Stimulated activated CD4-positive, alpha-beta T cell treated with anti-CD3 and anti-CD28 coated beads, Interleukin-12 subunit alpha, Interleukin-12 subunit beta, amount 100 ng/mL, for 4 hours (primary cell): ENCODE measurements at places on chromosomes 13 and 19.

DNA sequence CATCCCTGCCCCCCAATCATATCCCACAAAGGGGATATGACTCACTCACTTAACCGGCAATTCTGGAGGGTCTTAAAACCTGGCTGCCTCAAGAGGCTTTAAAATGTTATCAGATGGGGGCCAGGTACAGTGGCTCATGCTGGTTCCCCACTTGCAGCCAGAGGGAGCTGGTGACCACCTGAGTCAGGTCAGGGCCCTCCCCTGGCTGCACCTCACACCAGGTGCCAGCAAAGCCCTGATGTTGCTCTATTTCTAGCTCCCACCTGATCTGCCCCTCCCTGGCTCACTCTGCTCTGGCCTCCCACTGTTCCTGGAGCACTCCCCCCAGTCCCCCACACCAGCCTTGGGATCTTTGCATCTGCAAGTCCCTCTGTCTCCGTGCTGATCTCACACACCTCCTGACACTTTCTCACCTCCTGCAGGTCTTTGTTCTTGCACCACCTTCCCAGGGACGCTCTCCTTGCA, 14.2 kb downstream of the HPN start:
- no peak for DNase-seq

- no peak for DNase-seq
Observed at GRCh38 chr13:31442571-31442970, 242.8 kb downstream of the B3GLCT start.

- DNase-seq = no peak
Observed at GRCh38 chr13:84605927-84606326, 723.7 kb upstream of the SLITRK1 start.

DNA sequence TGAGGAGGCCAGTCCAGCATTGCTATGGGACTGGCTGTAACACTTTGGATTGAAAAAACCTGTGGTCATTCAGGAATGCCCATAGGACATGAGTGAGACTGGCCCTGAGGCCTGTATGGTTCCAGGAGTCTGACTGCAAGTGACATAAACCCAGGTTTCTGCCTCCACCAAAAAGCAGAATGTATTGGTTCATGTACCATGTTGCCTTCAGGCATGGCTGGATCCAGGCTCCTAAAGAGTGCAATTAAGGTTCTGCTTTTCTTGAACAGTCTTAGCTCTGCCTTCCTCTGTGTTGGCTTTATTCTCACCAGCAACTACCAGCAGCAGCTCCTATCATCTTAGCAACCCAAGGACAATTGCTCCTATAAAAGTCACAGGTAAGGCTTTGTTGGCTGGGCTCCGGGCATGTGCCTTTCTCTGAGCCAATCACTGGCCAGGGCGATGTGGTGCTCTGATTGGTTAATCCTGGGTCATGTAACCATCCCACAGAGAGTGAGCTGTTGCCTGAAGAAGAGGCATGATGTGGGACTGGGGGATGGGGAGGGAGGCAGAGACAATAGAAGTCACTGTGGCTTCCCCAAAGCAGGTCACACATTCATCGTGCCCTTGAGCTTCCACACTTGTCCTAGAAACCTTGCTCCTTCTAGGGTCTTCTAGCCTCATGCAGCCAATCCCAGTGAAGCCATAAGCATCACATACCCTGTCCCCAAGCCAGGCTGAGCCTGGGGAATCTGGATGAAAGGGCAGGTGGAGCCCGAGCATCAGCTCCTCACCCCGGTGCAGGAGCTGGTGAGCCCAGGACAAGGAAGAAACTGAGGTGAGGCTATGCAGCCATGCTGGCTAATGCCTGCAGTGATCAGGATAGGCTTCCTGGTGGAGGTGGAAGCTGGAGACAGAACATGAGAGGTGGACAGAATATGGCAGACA, 123.9 kb downstream of the URI1 start:
- DNase-seq = no peak

DNA sequence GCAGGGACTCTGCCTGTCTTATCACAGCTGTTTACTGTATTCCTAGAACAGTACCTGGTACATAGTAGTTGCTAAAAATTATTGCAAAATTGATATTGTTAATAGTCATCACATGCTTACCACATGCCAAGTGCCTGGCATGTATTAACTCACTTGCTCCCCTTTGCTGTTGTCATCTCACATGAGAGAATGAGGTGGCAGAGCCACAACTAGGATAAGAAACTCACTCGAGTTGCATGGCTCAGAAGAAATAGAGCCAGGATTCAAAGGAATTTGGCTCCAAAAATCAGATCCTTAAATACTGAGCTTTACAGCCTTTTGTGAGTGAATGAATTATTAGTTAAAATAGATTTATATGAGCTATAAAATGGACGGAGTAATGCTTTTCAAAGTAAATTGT, 42.6 kb downstream of the B3GLCT start:
- DNase-seq = no peak

- no peak for DNase-seq
Observed at GRCh38 chr13:50531917-50532899, 311.3 kb downstream of the DLEU7 start.

GRCh38 chr13:32447894-32448623, 20.1 kb upstream of the N4BP2L1 start:
- DNase-seq = no peak

- DNase-seq = no peak
Observed at GRCh38 chr19:35845215-35846037, 6.9 kb downstream of the NPHS1 start.

- no peak for DNase-seq
Observed at GRCh38 chr13:98215508-98215907, 38.4 kb upstream of the RNF113B start.

GRCh38 chr13:59721926-59722910, 441.5 kb downstream of the DIAPH3 start:
- no peak for DNase-seq

DNA sequence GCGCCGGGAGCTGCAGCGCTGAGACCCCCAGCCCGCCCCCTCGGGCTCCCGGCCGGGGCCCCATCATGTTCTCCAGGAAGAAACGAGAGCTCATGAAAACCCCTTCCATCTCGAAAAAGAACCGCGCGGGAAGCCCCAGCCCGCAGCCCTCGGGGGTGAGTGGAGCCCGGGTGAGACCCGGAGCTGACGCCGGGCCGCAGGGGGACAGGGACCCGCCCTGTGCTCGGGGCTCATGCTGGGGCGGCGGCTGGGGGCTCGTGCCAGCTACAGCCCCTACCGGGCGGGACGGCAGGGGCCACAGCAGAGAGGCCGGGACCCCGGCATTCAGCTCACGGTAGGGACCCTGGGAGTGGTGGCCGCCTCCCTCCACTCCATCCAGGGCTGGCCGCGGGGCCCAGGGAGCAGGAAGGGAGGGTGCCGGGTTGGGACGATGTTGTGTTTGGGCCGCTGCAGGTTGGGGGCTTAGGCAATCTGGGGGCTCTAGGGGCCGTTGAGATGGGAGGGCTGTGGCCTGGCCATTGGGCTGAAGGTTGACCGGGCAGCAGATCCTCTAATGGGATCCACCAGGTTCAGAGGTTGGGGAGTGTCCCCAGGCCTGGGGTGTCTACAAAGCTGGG, 482 bp downstream of the ARHGAP45 start:
- DNase-seq = peak; percentile 55

DNA sequence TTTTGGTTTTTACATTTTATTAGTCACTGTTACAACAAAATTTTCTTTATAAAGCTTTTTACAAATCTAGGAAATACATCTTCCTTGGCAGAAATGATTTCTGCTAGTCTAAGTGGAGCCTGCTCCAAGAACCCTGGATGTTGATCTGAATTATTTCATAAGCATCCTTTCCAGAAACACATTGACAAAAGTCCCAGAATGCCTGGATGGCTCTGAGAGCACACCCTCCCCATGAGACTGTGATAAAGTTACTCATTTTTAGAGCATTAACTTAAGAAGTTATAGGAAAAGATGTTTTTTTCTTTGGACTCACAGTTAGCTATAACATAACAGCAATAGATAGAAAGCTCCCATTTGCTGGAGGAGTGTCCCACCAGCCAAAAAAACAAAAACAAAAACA, 559.6 kb upstream of the SPRY2 start:
- no peak for DNase-seq

GRCh38 chr19:44745341-44745831, 3.1 kb upstream of the BCL3 start:
- DNase-seq = no peak

- DNase-seq = no peak
Observed at GRCh38 chr19:33192010-33192409, 2.1 kb upstream of the LRP3 start.

DNA sequence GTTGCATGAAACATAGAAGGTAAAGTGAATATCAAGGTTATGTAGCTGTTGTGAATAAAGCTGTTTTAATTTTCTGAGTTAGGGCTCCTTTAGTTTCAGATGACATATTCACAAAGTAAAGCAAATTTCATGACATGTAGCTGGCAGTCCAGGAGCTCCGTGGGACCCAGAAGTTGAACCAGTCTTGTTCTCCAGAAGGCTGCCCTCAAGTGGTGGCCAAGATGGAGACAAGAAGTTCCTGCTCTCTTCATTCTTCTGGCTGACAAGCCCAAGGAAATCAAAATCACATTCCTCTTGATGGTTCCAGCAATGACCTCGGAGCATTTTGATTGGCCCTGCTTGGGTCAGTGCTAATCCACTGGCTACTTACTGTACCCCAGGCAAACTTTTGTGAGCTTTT, 128.7 kb downstream of the LIG4 start:
- no peak for DNase-seq

GRCh38 chr19:58003174-58003828, 681 bp upstream of the ZNF606 start:
- DNase-seq = peak; percentile 3

GRCh38 chr19:35249146-35249847, 495 bp downstream of the LSR start:
- DNase-seq = no peak

DNA sequence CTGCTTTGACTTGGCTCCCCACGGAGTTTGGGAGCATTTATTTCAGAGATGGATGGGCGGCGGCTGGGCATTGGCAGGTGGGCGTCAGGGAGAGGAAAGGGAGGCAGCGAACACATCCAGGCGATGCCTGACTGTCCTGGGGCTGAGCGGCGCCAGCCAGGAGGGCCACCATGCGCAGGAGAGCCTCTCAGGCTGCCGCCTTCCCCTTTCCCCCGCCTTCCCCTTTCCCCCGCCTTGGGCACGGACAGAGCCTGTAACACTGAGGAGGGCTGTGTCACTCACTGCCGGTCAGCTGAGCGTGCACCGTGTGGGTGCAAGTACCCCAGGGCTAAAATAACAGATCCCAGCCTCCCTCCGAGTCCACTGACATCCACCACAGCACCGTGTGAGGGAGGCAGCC, 11.4 kb downstream of the MCF2L start:
- DNase-seq = no peak

GRCh38 chr13:100725472-100725871, 50.9 kb upstream of the TMTC4 start:
- no peak for DNase-seq

DNA sequence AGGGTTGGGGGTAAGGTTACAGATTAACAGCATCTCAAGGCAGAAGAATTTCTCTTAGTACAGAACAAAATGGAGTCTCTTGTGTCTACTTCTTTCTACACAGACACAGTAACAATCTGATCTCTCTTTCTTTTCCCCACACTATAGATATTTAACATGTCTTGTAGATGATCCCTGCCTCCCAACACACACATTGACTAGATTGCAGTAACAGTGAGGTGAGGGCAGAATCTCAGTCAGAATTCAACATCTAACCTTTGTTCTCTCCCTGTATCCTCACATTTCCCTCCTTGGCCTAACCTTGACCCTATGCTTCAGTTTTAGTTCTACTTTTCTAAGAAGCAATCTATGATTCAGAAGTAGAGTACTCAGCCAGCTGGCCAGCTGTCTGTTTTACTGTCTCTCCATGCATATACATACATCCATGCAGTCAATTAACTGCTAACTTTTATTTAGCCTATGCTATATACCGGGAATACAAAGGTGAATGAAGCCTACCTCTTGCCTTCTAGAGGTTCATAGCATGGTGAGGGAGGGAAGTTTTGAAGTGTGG, 18.1 kb downstream of the DNAJC15 start:
- no peak for DNase-seq

GRCh38 chr19:42465827-42466280, 23.1 kb upstream of the CXCL17 start:
- DNase-seq = no peak

DNA sequence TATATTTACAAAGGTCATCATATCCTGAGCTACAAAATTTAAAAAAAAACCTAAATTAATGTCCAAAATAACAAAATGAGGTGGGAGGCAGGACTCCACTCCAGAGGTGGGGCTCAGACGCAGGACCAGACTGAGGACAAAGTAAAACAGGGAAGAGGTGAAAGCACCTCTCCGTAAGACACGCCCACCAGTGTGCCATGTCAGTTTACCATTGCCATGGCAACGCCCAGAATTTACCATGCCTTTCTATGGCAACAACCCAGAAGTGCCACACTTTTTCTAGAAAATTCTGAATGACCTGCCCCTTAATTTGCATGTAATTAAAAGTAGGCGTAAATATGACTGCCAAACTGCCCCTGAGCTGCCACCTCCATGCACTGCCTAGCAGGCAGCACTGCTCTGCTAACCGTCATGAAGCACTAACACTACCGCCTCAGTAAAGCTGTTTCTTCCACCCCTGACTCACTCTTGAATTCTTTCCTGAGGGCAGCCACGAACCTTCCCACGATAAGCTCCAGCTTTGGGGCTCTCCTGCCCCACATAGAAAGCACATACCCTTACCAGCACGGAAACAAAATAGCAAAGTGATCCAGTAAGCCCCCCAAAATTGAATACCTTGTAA, 22.3 kb upstream of the PDCD5 start:
- no peak for DNase-seq

DNA sequence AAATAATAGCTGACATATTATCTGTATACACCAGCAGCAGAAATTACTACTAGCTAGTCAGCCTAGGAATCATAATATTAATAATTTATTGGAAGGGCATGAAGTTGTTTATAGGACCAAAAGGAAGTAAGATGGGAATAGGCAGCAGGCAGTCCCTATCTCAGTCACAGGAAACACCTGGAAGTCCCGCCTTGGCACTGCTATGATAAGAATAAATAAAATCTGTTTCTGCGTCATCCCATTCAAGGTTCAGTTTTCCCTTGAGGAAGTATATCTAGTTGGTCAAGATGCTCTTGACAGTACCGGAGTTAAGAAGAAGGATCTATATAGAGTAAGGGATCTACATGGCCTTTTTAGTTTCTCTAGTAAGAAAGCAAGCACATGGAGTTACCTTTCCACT, 830.8 kb downstream of the DIAPH3 start:
- DNase-seq = no peak

- no peak for DNase-seq
Observed at GRCh38 chr13:23921451-23921888, 24.2 kb upstream of the C1QTNF9B start.

- DNase-seq = no peak
Observed at GRCh38 chr13:51833980-51834379, 11.0 kb downstream of the TMEM272 start.
